Karpas-422 (cell line): ENCODE measurements at places on chromosomes 11 and 22. TPM values are rescaled to one million over a fixed set of nuclear protein-coding genes. Genes with fewer than 3 reads are reported as not detected.

- H3K36me3 ChIP-seq, result no peaks in the 10 kb centered on the region
- H3K27me3 ChIP-seq, result no peaks in the 10 kb centered on the region
- DNase-seq, result no peak
- H3K27ac ChIP-seq, result no peak overlapping the region
- H3K4me1 ChIP-seq, result peaks cover 16% of the 10 kb centered on the region
These were observed 23.6 kb upstream of the TMEM135 start for GRCh38 chr11:87013912-87014825.

- no peaks in the 10 kb centered on the region for H3K27me3 ChIP-seq
- no peaks in the 10 kb centered on the region for H3K4me1 ChIP-seq
- H3K4me3 ChIP-seq, result no peak overlapping the region
- no peak overlapping the region for H3K27ac ChIP-seq
- DNase-seq, result peak; percentile 53
These were observed 96.1 kb upstream of the THY1 start for GRCh38 chr11:119518746-119519730.

DNA sequence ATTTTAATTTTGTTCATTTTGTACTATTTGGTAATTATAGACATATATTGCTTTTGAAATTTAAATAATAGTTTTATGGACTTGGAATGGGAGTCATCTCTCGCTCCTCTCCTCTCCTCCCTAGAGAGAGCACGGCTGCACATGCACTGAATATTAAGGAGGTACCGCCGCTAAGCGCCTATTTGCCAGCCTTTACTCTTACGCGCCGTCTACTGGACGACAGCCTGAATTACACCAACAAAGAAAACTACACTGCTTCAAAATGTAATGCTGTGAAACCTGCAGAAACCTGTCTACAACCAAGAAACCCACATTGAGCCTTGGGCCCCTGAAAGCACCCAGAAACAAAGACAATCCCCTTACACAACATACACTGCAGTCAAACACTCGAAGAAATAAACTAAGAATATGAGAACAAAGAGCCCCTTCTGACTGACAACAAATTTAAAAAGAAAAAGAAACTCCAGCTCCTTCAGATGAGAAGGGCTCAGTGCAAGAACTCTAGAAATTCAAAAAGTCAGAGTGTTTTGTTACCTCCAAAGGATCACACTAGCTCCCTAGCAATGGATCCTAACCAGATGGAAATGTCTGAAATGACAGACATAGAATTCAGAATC lies 737.2 kb downstream of the LRRC4C start:
- no peak overlapping the region for H3K4me3 ChIP-seq
- no peaks in the 10 kb centered on the region for H3K36me3 ChIP-seq
- no peak overlapping the region for H3K27ac ChIP-seq

- no peaks in the 10 kb centered on the region for H3K36me3 ChIP-seq
- no peak overlapping the region for H3K27ac ChIP-seq
- H3K4me1 ChIP-seq, result peaks cover 21% of the 10 kb centered on the region
- no peaks in the 10 kb centered on the region for H3K27me3 ChIP-seq
These were observed 188.5 kb downstream of the CEP164 start for GRCh38 chr11:117515892-117516787.

DNA sequence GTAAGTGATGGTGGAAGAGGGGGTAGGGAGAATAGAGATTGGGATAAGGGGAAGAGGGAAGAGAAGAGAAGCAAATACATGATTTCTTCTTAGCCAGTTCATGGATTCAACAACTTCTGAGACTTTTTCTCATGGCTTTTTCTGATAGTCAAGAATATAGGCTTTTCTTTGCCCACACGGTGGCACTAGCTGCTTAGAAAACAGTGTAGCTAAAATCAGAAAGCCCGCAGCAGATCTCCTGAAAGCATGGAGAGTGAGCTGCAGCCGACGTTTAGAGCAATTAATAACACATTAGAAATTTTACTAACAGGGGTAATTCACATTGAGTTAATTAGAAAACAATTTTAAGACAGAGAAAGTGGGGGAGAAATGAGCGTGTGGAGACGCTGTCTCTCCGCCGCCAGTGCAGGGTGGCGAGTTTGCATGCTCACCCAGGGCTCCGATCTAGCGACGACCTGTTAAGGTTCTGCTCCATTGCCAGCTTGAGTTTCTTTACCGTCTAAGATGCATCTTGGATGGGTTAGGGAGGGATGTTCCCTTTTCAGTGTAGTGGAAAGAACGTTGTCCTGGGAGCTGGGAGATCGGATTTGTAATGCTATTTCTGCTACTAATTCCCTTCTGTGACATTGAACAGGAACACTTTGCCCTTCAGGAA lies 3.3 kb upstream of the RAG1 start:
- H3K4me1 ChIP-seq, result no peaks in the 10 kb centered on the region
- H3K36me3 ChIP-seq, result no peaks in the 10 kb centered on the region
- no peak overlapping the region for H3K27ac ChIP-seq
- peak; percentile 85 for DNase-seq

DNA sequence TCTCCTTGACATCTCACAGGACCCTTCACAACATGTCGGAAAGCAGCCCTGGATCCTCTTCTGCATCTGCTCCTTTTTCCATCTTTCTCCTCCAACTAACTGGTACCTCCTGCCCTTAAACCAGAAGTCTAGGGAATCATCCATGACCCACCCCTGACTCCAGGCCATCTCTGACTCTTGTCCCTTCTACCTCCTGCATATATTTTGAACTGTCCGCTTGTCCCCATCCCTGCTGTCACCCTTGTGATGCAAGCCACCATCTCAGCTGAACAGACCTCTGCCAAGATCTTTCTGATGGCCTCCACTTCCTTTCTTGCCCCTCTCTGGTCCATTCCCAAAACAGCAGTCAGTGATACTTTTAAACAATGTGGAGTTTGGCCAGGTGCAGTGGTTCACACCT lies 7.0 kb downstream of the RIBC2 start:
- no peaks in the 10 kb centered on the region for H3K4me1 ChIP-seq
- no peaks in the 10 kb centered on the region for H3K36me3 ChIP-seq
- no peaks in the 10 kb centered on the region for H3K27me3 ChIP-seq
- no peak overlapping the region for H3K27ac ChIP-seq

GRCh38 chr22:16922706-16923105 lies 85.3 kb downstream of the GAB4 start:
- H3K27ac ChIP-seq, result peak overlapping the region; percentile 89
- H3K36me3 ChIP-seq, result no peaks in the 10 kb centered on the region
- DNase-seq, result peak; percentile 57
- H3K27me3 ChIP-seq, result no peaks in the 10 kb centered on the region
- peak overlapping the region; percentile 48 for H3K4me3 ChIP-seq

DNA sequence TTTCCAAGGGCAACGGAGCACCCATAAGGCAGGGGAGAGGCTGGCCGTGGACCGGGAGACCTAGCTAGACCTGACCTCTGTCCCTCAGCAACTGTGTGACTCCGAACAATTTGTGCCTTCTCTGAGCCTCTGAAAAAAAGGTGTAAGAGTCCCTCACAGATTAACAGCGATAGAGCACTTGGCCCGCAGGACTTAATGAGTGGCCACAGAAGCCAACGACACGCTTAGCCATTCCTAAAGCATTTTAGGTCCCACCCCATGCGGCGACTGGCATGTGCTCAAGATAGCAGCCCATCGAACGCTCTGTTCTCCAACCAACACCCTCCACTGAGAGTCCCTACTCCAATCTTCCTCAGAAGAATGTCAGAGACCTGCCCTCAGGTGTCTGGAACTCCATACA lies 1.5 kb downstream of the SULT4A1 start:
- no peak overlapping the region for H3K4me3 ChIP-seq
- H3K4me1 ChIP-seq, result peaks cover 12% of the 10 kb centered on the region
- H3K27ac ChIP-seq, result no peak overlapping the region
- H3K36me3 ChIP-seq, result no peaks in the 10 kb centered on the region
- DNase-seq, result no peak
- H3K27me3 ChIP-seq, result no peaks in the 10 kb centered on the region

- DNase-seq, result no peak
- H3K27me3 ChIP-seq, result no peaks in the 10 kb centered on the region
- H3K4me3 ChIP-seq, result no peak overlapping the region
These were observed 259.5 kb downstream of the BRD1 start for GRCh38 chr22:49567899-49568750.

MISFA gene
- total RNA-seq, result 1.2 TPM in 1 of 2 replicates, not detected in the other
